DND-41 (cell line): ENCODE measurements at places on chromosomes 11 and 22.
A peak's percentile ranks its signal among the peaks of the same experiment; 100 is the strongest.

GRCh38 chr11:126969865-126970479 lies 30.6 kb downstream of the KIRREL3 start:
- H3K36me3 ChIP-seq: no peaks in the 10 kb centered on the region
- no peaks in the 10 kb centered on the region for H3K4me1 ChIP-seq
- no peak overlapping the region for H3K27ac ChIP-seq

DNA sequence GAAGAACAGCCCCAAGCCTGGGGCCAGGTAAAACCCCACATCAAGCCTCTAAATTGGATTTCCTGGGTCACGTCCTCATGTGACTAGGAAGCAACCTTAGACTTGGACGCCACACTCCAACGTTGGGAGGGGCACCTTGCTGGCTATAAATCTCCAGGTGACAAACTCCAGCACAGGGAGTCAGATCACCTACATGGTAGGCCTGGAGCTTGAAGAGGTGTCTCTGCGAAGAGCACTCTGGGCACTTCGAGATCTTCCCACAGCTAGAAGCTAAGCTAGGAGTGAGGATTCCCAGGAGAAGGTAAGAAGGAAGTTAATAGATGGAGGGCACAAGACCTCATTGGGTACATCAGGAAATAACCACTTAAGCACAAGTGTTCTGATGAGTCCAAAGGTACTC lies 77.1 kb upstream of the GNAZ start:
- H3K4me1 ChIP-seq: no peaks in the 10 kb centered on the region
- no peaks in the 10 kb centered on the region for H3K36me3 ChIP-seq
- peaks cover 5% of the 10 kb centered on the region for H3K27me3 ChIP-seq

GRCh38 chr11:9747828-9748227 lies 84.0 kb downstream of the SWAP70 start:
- H3K27me3 ChIP-seq: peaks cover 14% of the 10 kb centered on the region
- DNase-seq: no peak
- H3K4me1 ChIP-seq: no peaks in the 10 kb centered on the region
- no peak overlapping the region for H3K4me3 ChIP-seq
- no peaks in the 10 kb centered on the region for H3K36me3 ChIP-seq

DNA sequence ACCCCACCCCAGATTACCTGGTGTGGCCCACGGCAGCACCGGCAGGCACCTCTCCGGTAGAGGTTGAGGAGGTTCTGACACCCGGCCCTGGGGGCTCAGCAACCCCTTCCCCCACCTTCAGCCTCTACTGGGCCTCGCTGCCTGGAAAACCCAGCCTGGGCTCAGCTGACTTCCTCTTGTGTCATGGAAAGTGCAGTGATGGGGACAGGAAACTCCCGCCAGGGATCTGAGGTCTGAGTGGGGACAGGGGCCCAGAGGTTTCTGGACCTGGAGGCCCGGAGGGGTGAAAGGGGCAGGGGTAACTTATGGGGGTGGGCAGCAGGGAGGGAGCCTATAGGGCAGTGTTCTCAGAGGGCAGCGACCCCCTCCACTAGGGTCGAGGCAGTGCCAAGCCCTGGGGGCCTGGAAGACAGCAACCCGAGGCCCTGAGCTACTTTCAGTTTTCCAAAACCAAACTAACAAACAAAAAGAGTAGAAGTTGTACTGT lies 10.0 kb upstream of the CD5 start:
- H3K27ac ChIP-seq: no peak overlapping the region
- no peak overlapping the region for H3K4me3 ChIP-seq
- H3K27me3 ChIP-seq: no peaks in the 10 kb centered on the region
- H3K4me1 ChIP-seq: no peaks in the 10 kb centered on the region
- no peak for DNase-seq
- H3K36me3 ChIP-seq: no peaks in the 10 kb centered on the region

DNA sequence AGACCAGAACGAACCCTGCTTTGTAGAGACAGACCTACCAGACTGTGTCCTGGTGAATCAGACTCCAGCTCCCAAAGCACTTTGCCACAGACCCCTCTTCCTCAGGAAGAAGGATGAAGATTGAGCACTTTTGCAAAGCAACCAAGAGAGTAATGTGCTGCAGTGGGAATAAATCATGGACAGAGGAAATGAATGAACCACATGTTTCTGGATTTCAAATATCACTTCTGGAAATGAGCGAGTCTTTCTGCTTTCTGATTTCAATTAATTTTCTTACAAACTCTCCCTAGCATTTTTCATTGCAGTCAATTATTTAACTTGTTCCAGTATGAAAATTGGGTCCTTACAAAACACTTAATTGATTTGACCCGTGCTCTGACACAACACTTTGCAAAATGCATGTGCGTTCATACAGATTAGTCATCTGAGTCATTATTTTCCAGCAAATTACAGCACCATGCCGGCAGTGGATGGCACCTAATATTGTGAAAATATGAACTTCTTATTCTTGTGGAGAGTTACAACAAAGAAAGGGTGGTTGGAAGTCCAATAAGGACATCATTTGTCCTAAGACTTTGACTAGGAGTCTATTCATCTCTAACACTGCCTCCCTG lies 315.9 kb upstream of the CCDC90B start:
- no peaks in the 10 kb centered on the region for H3K27me3 ChIP-seq
- no peaks in the 10 kb centered on the region for H3K4me1 ChIP-seq
- DNase-seq: no peak
- H3K36me3 ChIP-seq: no peaks in the 10 kb centered on the region

DNA sequence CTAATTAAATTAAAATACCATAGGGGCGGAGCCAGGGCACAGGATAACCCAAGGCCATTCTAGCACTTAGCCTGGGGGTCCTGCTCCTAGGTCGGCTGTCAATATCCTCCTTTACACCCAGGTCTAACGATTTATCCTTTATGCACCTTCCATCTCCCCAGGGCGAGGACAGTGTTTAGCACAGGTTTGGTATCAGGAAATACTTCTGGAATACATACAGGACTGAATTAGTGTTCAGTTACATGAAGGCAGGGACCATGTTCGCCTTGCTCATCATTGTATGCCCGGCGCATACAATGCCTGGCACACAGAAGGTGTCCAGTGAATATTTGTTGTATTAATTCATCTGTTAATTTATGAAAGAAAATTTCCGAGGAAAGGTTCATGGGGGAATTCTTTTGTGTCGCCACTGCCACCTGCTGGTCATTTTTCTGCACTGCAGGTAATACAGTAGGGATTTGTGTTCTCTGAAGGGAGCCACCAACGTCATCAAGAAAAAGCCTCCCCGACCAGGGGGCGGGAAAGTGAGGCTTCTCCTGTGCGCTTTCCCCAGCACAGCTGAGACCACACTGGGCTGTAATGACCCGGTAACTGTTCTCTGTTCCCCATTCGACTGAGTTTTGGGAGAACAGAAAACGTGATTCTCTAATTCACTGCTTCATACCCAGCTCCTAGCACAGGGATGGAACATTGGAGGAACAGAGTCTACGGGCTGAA lies 68.7 kb upstream of the ASPHD2 start:
- no peaks in the 10 kb centered on the region for H3K27me3 ChIP-seq
- peaks cover 5% of the 10 kb centered on the region for H3K4me1 ChIP-seq
- H3K27ac ChIP-seq: no peak overlapping the region
- no peaks in the 10 kb centered on the region for H3K36me3 ChIP-seq
- DNase-seq: peak; percentile 71
- no peak overlapping the region for H3K4me3 ChIP-seq

DNA sequence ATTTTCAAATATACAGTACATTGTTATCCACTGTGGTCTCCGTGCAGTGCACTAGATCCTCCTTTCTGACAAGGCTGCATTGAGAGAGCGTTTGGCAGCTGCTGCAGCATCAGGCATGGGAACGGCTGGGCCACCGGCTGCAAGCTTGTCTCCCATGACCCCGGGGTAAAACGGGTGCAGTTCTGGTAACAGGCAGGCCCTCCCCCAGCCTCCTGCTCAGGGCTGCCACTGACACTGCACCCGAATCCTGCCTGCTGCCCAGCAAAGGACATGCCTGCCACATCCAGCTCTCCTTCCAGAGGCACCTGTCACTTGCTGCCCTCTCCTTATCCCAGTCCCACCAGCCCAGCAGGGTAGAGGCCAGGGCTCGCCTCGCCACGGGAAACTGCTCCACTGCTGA lies 124.5 kb upstream of the TMEM45B start:
- no peaks in the 10 kb centered on the region for H3K4me1 ChIP-seq
- DNase-seq: no peak
- H3K36me3 ChIP-seq: no peaks in the 10 kb centered on the region
- H3K27me3 ChIP-seq: peaks cover 3% of the 10 kb centered on the region
- no peak overlapping the region for H3K27ac ChIP-seq
